ENCODE measurements at places on chromosomes 3 and 15.

- no peak for DNase-seq
Observed at GRCh38 chr3:130838898-130839600, 54.8 kb upstream of the ATP2C1 start.

GRCh38 chr3:187145149-187145895, 6.0 kb upstream of the RPL39L start:
- no peak for DNase-seq

DNA sequence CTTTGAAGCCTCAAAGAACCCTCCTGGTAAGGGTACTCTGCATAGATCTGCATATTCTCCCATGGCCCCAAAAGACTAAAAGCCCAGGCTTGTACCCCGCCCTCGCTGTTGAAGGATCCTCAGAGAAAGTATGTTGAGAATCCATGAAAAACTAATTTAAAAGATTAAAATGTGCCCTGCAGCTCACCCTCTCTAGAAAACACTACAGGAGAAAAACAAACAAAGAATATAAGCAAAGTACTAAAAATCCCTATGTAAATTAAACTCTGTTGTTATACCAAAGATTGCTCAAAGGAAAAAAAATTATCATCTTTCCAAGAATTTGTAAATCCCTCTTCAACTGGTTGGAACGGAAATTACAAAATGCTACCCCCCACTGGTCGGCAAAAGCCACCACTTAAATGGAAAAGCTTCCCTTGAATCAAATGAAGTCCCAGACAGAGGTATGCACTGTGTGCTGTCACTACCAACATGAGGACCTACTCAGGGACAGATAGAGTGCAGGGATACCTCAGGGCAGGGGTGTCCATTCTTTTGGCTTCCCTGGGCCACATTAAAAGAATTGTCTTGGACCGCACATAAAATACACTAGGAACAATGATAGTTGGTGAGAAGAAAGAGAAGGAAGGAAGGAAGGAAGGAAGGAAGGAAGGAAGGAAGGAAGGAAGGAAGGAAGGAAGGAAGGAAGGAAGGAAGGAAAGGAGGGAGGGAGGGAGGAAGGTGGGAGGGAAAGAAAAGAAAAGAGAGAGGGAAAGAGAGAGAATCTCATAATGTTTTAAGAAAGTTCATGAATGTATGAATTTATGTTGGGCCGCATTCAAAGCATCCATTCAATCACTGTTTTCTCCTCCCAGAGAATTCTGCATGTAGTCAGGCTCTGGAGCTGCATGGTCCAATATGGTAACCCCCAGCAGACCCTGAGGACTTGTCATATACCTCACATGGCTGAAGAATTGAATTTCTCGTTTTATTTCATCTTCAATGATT, 88.1 kb downstream of the MAGI1 start:
- no peak for DNase-seq

DNA sequence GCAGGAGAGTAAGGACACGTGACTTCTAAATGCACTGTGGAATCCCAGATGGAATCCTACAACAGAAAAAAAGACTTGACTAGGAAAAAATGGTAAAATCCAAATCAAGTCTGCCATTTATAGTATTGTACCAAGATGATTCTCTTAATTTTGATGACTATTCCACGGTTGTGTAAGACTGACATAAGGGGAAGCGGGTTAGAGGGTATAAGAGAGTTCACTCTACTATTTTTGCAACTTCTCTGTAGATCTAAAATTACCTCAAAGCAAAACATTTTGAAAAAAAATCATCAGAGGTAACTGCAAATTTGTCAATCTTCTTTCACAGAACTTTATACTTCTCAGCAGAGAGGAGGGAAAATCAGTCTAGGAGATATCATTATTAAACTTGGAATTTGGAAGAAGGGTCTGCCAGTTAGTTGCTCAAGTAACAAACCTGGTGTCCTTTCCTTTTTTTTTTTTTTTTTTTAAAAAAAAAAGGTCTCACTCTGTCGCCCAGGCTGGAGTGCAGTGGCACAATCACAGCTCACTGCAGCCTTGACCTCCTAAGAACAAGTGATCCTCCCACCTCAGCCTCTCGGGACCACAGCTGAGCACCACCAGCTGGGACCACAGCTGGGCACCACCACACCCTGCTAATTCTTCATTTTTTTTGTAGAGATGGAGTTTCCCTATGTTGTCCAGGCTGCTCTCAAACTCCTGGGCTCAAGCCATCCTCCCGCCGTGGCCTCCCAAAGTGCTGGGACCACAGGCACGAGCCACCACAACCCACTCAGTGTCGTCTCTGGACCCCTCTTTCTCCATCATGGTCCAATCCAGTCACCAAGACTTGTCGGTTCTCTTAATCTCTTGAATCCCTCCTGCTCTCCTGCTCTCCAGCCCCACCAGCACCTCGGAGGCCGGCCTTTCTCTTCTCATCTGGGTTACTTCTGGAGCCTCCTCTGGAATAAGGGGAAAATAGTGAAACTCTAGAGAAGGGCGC, 14.9 kb upstream of the HES1 start:
- DNase-seq, result no peak

- DNase-seq, result no peak
Observed at GRCh38 chr15:85007741-85008397, 26.2 kb downstream of the PDE8A start.

DNA sequence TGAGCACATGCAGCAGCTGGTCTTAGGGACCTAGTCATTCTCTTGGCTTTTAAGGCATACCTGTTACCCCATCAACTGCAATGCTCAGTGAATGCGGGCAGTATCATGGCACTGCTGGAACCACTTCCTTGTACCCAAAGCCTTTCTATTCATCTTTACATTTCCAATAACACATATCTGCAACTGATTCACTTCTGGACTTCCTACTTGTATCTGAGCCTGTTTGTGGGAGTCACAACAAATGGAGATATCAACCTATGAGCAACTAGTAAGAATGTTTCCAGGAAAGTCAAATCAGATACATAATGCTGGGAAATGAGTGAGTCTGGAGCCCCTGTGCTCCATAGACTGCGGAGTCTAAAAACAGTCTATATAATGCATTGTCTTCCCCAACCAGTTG, 61.4 kb upstream of the PARL start:
- DNase-seq, result no peak

GRCh38 chr15:77748078-77749064, 115.7 kb upstream of the LINGO1 start:
- DNase-seq, result no peak

- DNase-seq, result no peak
Observed at GRCh38 chr3:188914552-188914951, 257.2 kb upstream of the TPRG1 start.

- no peak for DNase-seq
Observed at GRCh38 chr15:28021281-28022039, 77.7 kb downstream of the OCA2 start.

DNA sequence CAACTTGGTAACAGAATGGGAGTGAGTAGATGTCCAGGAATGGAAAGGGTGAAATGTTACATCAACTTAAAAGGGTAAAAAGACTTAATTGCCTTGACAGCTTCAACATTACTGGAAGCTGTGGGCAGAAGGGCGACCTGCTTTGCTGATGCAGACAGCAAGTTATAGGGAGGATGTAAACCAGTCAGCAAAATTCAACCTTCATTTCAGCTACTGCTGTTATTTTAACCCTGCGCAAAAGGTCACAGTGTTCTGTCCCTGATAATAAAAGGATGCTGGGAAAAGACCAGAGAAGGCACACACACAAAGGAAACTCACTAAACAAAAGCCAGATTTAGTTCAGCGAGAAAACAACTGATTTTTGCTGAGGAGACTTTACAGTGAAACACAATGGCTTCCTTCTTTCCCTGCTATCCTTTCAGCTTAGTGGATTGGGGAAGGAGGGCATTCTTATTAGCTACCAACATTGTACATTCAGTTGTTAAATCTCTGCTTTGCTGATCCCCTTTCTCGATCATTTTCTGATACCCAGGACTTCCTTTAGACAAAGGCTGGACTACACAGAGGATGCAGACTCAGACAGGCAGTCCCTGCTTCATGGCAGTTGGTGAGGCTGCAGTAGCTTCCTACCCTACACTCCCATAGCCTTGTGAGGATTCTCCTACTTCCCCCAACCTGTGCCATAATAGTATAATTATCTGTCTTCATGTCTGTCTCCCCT, 62.0 kb downstream of the P3H2 start:
- DNase-seq, result no peak

GRCh38 chr3:159234306-159234705, 432.5 kb downstream of the MFSD1 start:
- DNase-seq, result no peak

DNA sequence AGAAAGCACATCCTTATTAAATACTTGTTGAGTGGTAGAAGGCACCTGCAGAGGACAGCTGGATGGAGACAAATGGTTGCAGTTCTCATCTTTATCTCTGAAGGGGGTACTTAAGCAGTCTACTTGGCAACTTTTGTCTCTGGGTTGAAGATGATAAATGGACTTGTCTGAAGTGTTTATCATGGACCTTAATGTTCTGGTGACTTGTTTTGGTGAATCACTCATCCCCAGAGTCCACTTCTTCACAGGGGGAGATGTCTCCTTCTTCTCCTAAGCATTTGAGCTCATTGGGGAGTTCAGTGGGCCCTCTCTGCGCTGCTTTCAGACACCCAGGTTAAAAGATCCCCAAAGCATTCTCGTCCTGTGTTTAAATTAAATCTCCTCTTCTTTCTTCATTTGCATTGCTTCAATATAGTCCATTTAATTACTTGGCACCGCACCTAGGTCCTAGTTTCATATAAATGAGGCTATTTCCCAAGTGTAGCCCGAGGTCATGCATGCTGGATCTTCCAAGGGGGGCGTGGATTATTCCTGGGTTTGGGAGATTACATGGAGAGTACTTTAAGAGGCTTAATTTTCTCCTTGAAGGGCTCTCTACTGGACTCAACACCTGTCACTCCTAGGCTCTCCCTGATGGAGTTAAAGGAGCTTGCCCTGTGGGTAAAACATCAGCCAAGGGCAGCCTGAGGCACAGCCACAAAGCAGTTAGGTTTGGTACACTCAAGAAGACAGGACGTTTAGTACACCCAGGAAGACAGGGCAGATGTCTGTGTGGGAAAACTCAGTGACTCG, 239.3 kb upstream of the C2CD4B start:
- no peak for DNase-seq

- no peak for DNase-seq
Observed at GRCh38 chr3:126352476-126353454, 4.4 kb downstream of the KLF15 start.

GRCh38 chr15:45871121-45871855, 236.5 kb downstream of the SQOR start:
- no peak for DNase-seq

DNA sequence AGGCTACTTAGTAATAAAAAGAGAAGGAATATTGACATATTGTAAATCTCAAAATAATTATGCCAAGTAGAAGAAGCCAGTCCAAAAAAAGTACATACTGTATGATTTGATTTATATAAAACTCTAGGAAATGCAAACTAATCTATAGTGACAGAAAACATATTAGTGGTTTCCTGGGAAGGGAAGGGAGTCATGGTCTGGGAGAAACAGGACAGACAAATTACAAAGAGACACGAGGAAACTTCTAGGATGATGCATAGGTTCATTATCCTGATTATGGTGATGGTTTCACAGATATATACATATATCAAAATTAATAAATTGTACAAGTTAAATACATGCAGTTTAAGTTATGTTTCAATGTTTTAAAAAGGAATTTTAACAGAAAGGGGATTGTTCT, 81.0 kb upstream of the GOLGA8B start:
- DNase-seq, result no peak

- DNase-seq, result no peak
Observed at GRCh38 chr15:70508561-70509281, 254.6 kb downstream of the UACA start.

- no peak for DNase-seq
Observed at GRCh38 chr3:132925256-132925930, 112.8 kb upstream of the TMEM108 start.

GRCh38 chr3:61110576-61110975, 140.7 kb downstream of the FHIT start:
- no peak for DNase-seq

DNA sequence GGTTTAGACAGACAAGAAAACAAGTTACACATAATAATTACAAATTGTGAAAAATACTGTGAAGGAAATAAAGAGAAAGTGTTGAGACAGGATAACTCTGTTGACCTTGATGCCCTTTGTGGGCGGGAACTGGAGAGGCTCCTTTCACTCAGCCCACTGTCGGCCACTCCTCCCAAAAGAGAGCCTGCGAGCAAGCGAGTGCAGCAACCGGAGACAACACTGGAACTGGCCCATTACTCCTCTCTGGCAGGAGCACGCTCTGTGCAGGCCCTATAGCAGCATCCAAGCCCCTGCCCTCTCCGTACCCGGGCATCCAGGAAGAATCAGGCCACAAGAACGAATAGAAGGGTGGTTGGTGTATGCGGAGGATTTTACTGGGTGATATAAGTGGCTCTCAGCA, 16.2 kb upstream of the DUT start:
- DNase-seq, result no peak

GRCh38 chr3:100702082-100702979, 7.0 kb upstream of the TFG start:
- no peak for DNase-seq

GRCh38 chr3:25094932-25095685, 333.0 kb upstream of the RARB start:
- DNase-seq, result no peak

DNA sequence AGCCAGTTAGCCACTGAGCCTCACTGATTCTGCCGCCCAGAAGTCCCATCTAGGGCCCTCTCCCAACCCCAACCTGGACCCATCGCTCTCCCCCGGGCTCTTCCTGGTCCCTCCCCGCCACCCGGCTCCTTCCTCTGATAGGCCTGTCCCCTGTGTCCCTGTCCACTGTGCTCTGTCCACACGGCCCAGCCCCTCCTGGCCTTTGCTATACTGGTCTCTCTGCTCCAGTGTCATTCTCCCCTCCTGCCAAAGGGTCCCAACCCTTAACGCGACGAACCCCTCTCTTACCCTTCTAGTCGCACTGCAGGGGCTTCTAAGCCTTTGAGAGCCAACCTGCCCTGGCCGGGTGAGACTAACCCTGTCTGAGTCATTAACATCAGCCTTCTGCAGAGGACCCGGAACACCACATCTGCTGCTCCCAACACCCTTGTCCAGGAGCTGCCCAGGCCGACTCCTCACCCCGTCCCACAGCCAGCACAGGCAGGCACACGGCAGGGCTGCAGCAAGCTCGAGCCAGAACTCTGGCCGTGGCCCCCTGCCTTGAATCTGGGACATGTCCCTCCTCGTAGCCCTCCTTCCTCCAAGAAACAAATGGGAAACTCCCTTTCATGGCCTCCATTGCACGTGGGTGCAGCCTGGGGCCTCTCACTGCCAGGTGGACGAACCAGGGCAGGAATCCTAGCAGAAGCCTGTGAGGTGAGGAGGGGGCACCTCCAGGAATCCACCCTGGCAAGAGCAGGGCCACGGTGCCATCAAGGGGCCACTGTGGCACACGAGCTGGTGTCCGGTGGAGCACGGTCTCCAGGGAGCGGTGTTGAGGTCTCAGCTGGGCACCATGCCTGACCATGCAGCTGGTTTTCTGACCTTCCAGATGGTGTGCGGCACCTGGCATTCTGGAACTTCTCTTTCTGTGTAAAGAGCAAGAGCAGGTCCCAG, 140.9 kb upstream of the IQSEC1 start:
- no peak for DNase-seq

DNA sequence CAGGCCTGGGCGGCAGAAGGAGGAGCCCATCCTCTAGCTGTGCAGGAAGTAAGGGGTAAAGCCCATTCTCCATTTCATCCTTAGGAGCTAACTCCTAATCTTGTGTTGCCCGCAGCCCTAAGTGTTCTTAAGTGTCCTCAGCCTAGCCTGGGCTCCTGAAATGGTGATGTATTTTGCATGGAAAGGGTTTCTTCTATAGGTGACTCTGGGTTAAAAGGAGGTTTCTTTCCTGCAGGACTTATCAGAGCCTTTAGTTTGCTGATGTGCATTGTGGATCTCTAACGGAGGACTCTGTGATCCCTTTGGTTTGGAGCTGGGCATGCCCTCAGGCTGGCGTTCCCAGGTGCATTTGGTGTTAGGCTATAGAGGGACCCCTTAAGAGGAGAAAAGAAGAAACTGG, 48.5 kb upstream of the TRPM1 start:
- no peak for DNase-seq
